ENCODE measurements at places on chromosomes 7 and 10.

DNA sequence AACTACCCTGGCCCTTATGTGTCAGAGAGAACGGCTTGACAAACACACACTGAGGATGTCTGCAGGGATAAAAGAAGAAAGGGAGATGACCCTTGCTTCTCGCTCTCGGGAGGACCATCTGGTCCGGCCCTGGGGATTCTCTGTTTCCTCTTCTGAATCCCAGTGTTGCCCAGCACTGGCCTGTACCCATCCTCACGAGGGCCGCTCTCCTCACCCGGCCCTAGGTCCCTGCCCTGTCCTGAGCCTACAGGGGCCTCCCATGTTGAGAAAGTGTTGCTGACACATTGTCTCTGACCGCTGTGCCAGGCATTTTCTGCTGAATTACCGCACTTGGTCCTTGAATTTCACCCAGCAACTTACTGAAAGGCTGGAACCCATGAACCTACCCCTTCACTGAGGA is 171.9 kb upstream of the LANCL2 start:
- no peak for DNase-seq

GRCh38 chr10:46552526-46553237 is 3.8 kb downstream of the GPRIN2 start:
- DNase-seq: no peak

GRCh38 chr7:48045195-48045765 is 9.9 kb downstream of the C7orf57 start:
- DNase-seq: no peak

GRCh38 chr10:51137756-51138529 is 63.7 kb downstream of the PRKG1 start:
- peak; percentile 39 for DNase-seq

DNA sequence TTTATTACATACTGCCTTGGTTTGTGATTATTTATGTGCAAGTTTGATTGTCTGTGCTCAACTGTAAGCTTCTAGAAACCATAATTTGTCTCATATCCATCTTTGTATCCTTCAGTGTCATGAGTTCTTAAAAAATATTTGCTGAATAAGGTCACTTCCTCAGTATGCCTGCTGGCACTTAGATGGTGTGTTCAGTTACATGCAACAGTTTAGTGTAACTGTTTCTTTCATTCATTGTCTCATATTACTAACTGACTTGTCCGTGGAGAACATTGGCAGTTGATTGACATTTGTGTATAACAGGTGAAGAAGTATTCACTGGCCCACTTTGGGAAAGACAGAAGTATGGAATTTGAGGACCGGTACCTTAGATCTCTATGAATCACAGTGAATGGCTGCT is 236.9 kb downstream of the PRKG1 start:
- DNase-seq: peak; percentile 37

DNA sequence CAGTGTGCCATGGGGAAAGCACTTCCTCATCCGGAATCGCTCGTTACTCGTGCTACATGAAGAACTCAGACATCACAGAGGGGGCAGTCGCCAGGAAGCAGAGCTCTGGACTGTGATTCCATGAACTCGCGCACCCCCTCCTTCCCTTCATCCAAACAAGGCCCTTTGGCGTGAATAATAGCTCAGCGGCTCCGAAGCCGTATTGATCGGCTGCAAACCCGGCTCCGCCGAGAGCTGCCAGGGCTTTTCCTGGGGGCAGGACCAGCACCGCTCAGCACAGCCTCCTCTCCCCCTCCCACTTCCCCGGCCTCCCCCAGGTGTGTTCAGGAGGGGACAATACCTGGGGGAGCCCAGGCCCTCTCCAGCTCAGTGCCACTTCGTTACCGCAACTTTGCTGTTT is 129.0 kb upstream of the TCF7L2 start:
- no peak for DNase-seq

DNA sequence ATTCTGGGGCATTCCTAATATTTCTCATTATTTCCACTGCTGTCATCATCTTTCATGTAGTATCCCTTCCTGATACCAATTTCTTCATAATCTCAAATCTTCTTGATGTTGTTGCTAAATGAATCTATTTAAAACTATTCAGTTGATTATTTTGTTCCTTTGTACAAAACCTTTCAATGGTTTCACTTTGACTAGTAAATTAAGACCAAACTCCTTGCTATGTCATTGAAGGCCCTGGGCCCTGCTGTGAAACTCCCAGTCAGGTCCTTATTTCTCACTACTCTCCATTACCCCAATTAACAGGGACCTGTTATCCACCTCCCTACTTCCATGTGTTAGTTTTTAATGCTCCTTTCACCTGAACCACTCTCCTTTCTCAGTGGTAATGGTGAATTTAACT is 97.0 kb downstream of the CTTNBP2 start:
- no peak for DNase-seq

GRCh38 chr10:71368643-71369042 is 28.1 kb upstream of the CDH23 start:
- no peak for DNase-seq

DNA sequence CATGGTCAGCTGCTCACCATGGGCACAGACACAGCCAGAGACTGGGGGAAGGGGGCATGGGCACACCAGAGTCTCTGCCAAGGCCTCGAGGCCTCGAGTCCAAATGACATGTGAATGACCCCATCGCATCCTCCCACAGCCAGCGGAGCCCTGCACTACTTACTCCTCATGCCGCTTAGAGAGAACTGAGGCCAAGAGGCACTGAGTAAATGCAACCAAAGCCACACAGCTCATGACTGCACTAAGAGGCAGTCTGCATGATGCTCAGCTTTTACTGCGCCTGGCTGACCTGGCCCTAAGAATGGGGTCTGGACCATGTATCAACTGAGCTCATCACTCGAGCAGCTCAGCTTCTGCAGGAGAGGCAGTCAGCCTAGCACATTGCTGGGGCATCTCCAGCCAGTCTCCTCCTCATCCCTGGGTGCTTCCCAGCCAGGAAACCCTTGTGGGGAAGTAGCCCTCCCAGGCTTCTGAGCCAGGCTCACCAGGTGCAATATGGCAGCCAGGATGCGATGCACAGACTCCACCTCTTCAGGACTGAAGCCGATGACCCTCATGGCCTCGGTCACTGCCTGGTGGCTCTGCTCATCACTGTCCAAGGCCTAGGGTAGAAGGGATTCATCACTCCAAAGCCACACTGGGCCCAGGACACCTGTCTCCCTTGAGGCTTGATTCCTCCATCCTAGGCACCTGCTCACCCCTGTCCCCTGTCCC is 7.5 kb downstream of the MYO1G start:
- no peak for DNase-seq

- no peak for DNase-seq
These were observed 52.7 kb downstream of the CARD11 start for GRCh38 chr7:2990949-2991470.

GRCh38 chr10:89042562-89042961 is 52.0 kb downstream of the FAS start:
- DNase-seq: no peak

DNA sequence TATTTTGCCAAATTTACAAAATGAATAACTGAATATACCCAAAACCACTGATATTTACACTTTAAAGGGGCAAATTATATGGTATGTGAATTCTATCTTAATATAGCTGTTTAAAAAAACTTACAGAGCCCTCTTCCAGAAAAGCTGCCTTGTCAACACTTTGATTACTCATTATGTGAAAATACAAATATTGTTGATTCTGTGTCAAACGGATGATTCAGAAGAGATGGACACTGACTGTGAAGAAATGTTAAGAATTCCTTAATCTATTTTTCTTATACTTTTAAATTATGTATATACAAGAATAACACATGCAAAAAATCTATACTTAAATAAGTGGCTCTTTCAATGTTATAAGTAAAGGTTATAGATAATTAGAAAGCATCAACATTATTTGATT is 41.5 kb downstream of the SMURF1 start:
- DNase-seq: peak; percentile 83

- DNase-seq: no peak
These were observed 2.1 kb upstream of the GPRIN2 start for GRCh38 chr10:46558392-46559185.

DNA sequence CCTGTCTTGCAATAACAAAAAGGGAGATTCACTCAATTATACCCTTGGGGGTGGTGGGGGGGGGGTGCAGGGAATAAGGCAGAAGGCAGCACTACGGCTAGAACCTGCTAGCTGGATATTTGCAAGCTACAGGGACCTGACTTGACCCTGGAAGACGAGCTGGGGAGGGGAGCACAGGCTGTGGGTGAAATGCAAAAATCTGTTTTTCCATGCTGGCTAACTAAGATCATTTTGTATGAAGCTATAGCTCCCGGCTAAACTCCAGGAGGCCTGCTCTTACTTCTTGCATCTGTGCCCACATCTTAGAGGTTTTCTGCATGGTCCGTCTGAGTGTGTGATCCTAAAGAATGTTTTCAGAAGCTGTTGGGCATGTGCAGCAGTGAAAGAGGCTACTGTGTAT is 106.6 kb downstream of the EBLN1 start:
- no peak for DNase-seq

GRCh38 chr10:865257-865656 is 66.2 kb downstream of the LARP4B start:
- DNase-seq: no peak

DNA sequence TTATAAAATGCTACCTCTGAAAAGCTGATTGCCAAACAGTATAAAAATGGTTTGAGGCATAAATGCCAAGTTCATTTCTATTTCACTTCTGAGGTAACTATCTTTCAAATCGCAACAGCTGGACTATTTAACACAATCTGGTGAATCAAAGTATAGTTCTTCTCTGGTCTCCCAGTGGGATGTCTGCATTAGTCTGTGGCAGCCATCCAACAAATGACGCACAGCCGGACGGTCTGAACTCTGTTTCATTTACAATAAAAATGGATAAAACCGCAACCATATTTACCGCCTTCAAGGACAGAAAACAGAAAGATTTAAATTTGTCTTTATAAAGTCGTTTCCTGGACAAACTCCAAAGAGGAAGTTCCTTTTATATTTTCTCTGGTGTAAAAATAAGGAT is 41.9 kb downstream of the ENO4 start:
- DNase-seq: peak; percentile 93

GRCh38 chr10:14567421-14567820 is 207.3 kb downstream of the FAM107B start:
- DNase-seq: no peak

GRCh38 chr10:104035194-104036068 is 50.2 kb downstream of the COL17A1 start:
- no peak for DNase-seq

GRCh38 chr7:2732388-2732787 is 44.4 kb downstream of the AMZ1 start:
- no peak for DNase-seq

- DNase-seq: peak; percentile 27
These were observed 522.0 kb upstream of the LRRN3 start for GRCh38 chr7:110568932-110569331.

DNA sequence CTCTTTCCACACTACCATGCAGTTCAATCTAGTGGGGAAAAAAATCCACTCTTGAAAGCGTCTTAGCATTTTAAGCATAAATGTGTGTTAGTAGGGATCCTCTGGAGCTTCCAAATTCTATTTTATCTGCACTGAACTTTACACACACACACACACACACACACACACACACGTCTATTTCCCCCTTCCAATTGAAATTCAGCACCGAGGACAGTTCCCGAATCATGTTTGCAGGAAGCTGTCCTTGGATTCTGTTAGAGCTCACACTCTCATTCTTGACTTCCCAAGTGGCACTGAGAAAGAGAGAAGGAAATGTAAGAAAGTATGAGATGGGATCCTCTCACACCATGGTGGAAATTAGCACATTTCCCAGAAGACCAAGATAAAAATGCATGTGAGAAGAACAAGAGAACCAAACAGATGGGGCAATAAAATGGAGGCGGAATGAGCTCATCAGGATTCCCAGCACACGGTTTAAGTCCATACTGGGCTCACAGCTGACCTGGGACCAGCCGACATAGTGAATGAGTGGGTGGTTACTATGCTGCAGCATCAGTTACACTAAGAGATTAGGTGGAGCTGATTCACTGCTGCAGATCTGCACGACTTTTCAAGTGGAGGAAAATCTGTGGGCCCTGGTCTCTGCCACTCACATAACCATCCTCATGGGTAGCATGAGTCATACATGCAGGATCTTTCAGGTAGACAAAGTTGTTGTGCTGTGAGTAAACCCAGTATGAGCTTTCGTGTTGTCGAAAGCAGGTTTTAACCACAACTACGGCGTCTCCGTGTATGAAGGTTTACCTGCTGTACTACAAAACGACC is 3.3 kb upstream of the NPTX2 start:
- DNase-seq: peak; percentile 63

DNA sequence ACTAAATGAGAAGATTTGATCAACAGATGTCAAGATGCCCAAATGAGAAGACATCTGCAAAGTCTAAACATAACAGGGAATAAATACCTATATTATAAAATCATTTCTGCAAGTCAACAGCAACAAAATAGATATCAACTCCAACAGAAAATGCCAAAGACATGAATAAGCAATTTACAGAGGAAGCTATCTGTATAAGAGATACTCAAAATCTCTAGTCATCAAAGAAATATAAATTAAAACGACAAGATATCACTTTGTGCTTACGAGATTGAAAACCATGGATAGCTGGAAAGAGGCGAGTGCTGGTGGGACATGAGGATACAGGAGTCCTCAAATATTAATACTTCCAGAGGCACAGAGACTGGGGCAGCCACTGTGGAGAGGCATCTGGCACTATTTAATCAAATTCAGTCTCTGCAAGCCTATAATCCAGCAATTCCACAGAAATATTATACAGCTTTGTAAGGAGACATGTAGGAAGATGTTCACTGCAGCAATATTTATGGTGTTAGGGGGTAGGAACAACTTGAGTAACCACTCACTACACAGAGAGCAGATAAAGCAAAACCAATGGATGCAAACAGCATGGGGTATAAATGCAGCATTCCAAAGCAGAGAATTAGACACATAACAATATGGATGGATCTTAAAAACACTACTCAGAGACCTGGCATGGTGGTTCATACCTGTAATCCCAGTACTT is 4.8 kb downstream of the DNMBP start:
- peak; percentile 19 for DNase-seq

- DNase-seq: no peak
These were observed 645.5 kb upstream of the PCDH15 start for GRCh38 chr10:55446441-55447002.

- no peak for DNase-seq
These were observed 34.4 kb upstream of the ADCYAP1R1 start for GRCh38 chr7:31017721-31018120.

GRCh38 chr7:907158-907980 is 31.0 kb downstream of the GET4 start:
- no peak for DNase-seq

- DNase-seq: no peak
These were observed 41.3 kb downstream of the AMZ1 start for GRCh38 chr7:2729031-2729892.

- DNase-seq: no peak
These were observed 27.6 kb downstream of the NPS start for GRCh38 chr10:127576740-127577161.

- no peak for DNase-seq
These were observed 73.1 kb downstream of the CYP51A1 start for GRCh38 chr7:92061154-92061553.

- DNase-seq: peak; percentile 48
These were observed 40.7 kb downstream of the ANK3 start for GRCh38 chr10:60348982-60349381.
